ENCODE measurements at places on chromosomes 12 and 14.

- no peak for DNase-seq
Measured at GRCh38 chr12:92055877-92056276, 89.8 kb downstream of the BTG1 start.

DNA sequence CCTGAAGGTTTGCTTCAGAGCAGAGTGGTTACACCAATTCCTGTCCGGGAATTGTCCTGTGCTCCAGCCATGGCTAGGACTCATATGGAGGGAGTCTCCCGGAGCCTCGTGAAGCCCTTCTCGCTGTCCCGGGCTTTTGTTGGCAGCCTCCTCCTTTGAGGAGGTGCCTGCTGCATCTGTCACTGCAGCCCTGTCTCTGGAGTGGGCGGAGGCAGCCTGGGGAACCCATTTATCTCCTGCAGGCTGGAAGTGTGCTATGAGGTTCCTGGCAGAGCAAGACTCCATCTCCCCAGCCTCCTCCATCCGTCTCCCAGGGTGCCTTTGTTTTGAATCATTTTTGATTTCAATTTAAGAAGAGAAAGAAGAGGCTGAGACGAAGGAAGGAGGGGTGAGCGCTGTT lies 355.3 kb downstream of the GLT1D1 start:
- no peak for DNase-seq

DNA sequence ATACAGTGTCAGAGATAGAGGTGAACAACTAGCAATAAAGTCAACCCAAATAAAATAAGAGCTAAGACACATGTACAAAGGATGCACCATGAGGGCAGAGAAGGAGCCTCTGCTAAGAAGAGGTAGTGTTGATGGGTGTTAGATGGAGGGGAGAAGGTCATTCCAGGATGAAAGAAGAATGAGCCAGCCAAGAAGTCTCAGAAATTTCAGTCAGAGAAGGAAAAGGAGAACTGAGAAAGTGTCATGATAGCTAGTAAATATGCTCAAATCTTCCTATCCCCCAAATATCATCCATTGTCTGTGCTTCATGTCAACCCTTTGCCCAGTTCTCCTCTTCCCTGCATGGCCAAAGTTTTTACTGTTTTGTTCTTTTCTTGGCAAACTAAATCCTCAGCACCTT lies 225.2 kb upstream of the BTG1 start:
- DNase-seq = no peak

DNA sequence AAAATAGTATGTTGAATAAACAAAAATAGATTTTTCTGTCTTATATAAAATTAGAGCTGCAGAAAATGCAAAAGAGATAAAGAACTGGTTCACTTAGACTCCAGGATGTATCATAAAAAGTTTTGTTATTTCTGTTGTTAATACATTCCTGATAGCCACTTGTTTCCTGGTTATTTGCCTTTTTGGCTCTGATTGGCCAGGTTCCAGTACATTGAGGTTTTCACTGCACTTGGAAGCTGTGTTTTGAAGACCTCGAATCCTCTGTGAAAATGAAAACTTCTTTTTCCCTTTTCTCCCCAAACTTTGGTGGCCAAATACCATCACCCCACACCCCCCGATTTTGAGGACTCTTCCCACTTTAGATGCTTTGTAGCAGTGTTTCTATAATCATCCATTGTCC lies 525.3 kb downstream of the MED13L start:
- DNase-seq = no peak

- no peak for DNase-seq
Measured at GRCh38 chr12:65881965-65882413, 57.7 kb downstream of the HMGA2 start.

GRCh38 chr12:90048918-90049317 lies 340.3 kb upstream of the ATP2B1 start:
- DNase-seq = no peak

DNA sequence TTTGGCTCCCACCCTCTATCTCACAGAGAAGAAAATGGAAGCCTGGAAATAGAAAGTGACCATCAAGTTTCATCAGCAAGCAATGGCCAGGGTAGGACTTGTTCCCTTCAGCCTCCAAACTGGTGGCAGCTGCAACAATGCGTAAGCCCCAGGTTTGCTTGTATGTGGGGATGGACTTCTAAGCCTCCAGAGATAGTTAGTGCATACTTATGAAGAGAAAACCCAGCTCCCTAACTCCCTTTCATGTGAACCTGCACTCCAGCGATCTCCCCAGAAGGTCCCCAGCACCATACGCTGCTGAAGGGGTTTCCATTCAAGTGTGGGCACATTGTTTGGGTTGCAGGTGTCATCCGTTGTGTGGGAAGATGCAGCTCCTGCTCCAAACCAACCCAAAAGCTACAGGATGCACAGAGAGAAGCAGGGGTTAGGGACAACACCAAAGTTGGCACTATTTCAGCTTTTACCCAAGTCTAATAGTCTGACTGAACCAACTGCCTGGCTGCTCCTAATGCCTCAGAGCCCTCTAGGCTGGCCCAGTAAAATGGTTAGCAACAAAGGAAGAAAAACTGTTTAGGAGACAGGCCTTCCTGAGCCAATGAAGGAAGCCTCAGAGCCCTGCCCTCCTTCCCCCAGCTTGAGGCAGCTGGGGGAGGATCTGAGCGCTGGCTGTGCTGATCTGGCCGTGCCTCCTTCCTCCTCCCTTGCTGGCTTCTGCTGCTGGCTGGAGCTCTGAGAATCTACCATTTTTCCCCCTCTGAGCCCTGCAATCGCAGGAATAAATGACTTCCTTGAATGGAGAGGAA lies 12.3 kb downstream of the ZFP36L1 start:
- DNase-seq = no peak

- no peak for DNase-seq
Measured at GRCh38 chr12:46131732-46132469, 136.9 kb downstream of the SLC38A1 start.

DNA sequence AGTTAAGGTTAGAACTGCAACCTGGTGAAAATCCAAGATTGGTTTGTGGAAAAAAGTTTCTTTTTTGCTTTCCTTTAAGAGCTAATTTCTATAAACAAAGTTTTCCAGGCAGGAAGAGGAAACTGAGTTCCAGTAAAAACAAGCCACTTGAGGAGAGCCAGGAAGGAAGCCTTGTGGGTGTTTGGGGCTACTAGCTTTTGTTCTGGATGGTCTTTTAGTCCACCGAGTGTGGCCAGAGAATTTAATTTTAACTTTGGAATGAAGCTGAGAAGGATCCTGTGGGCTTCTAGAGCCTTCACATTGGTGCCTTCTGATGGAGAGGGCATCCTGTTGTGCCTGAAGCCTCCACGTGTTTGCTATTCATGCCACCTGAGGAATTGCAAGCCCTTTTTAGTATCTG lies 327.9 kb downstream of the C12orf75 start:
- no peak for DNase-seq

- no peak for DNase-seq
Measured at GRCh38 chr14:82655770-82656169, 1122.1 kb upstream of the SEL1L start.

GRCh38 chr12:4145990-4146859 lies 127.3 kb upstream of the CCND2 start:
- no peak for DNase-seq

DNA sequence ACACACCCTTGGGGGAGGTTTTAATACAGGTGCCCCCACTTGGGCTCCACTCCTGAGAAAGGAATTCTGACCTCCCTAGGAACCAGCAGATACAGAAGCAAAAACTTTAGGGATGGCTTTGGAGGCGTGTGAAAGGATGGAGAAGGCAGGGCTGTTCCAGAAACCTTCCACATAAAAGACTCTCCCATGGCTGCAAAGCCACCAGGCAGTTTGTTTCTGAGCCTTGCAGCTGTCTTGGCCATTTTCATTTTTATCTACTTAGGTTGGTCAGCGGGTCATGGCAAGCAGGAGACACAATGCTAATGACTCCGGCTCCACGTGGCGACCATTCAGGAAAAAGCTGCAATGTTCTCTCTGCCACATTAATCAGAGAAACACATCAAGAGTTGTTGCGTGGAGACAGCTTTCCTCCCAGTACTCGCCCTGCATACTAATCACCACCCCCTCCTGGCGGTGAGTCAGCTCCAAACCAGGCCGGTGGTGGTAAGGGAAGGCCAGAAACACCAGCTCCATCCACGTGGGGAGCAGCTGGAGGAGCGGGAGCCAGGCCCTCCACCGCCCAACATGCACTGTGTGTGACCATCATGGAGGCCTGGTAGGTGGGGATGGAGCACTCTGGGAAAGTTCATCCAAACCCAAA lies 30.9 kb upstream of the IRF2BPL start:
- DNase-seq = no peak

GRCh38 chr14:32256576-32256975 lies 53.5 kb upstream of the RNU6-8 start:
- DNase-seq = no peak

GRCh38 chr12:116236148-116236731 lies 41.3 kb downstream of the MED13L start:
- peak; percentile 11 for DNase-seq

DNA sequence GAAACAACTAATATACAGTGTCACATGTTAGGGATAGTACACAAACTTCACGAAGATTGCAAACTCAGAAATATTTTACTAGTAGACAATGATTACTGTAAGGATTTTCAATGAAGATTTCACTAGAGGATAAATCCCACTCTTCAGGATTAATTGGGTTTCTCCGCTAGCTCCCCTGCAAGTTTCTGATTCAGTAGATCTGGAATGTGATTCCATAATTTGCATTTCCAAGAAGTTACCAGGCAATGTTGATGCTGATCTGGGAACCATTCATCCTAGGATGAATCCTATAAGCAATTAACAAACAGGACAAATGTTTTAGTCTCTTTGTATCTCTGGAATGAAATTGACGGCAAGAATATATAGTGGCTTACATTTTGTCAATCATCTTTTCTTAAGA lies 272.4 kb downstream of the ALX1 start:
- no peak for DNase-seq

DNA sequence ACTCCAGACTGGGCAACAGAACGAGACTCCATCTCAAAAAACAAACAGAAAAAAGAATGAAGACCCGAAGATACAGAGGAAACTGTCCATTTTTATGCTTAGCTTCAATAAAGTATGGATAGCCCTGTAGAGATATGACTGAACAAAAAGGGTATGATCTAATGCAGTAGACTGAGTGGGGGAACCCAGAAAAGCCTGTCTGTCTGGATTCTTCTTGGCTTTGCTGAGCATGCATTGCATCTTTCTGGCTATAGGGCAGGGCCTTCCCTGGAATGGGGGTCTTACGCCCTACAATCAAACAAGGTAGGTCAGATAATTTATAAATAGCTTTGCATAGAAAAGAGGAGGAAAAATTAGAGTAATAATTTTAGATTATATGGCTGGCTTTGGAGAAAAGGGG lies 10.1 kb downstream of the MIA2 start:
- no peak for DNase-seq

- DNase-seq = peak; percentile 90
Measured at GRCh38 chr12:6540181-6540877, 6.0 kb downstream of the GAPDH start.

All from HS-27A (cell line).